ENCODE measurements at places on chromosomes 4 and X. TPM values are rescaled to one million over a fixed set of nuclear protein-coding genes. Genes with fewer than 3 reads are reported as not detected.

- peaks cover under 1% of the 10 kb centered on the region for H3K27me3 ChIP-seq
- H3K4me1 ChIP-seq = no peaks in the 10 kb centered on the region
- no peak for DNase-seq
- no peak overlapping the region for H3K27ac ChIP-seq
These were observed 120.4 kb upstream of the EOLA2 start for GRCh38 chrX:150058728-150059127.

GRCh38 chrX:24253469-24253868 is 60.4 kb downstream of the SUPT20HL2 start:
- H3K36me3 ChIP-seq = no peaks in the 10 kb centered on the region
- H3K4me1 ChIP-seq = no peaks in the 10 kb centered on the region
- DNase-seq = no peak
- H3K27ac ChIP-seq = no peak overlapping the region
- H3K4me3 ChIP-seq = no peak overlapping the region

DNA sequence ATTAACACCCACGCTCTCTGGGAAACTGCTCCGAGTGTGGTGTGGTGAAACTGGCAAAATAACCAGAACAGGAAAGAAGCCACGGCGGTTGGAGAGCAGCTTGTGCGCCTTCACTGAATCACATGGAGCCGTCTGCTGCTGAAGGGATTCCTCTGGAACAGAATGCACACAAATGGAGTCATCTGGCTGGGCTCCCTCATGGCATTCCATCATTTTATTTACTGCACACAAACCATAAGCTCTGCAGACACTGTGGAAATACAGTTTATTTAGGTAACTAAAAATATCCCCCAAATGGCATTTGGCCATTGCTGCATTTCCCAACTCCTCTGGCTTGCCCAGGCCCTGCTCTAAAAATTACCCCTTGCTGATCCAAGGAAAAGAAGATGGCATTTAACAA is 187.0 kb upstream of the S100G start:
- no peak for DNase-seq
- H3K36me3 ChIP-seq = peaks cover 3% of the 10 kb centered on the region
- no peak overlapping the region for H3K27ac ChIP-seq
- H3K27me3 ChIP-seq = no peaks in the 10 kb centered on the region
- no peak overlapping the region for H3K4me3 ChIP-seq

- no peak for DNase-seq
- H3K4me3 ChIP-seq = peak overlapping the region; percentile 44
- H3K4me1 ChIP-seq = peaks cover 47% of the 10 kb centered on the region
These were observed 2.4 kb downstream of the DNAJB14 start for GRCh38 chr4:99943904-99944437.

DNA sequence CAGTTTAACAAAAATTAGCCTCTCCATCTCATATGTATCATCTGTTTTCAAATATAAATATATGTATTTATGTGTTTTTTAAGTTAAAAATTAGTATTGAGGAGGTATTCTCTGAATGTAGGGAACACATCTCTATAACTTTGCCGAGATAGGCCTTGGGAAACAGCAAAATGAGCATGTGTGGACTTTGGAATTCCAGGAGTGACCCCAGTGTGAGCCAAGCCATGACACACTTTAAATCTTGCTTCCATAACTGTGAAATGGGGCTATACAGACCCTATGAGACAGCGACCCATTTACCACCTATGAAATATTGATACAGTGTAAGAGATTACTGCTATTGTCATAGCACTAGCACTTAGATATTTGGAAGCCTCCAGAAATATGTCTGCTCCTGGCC is 58.8 kb downstream of the FRMPD4 start:
- H3K27ac ChIP-seq = no peak overlapping the region
- H3K27me3 ChIP-seq = no peaks in the 10 kb centered on the region
- H3K4me1 ChIP-seq = no peaks in the 10 kb centered on the region
- H3K36me3 ChIP-seq = no peaks in the 10 kb centered on the region

FAM114A1 gene
- total RNA-seq = 11.3 TPM

MAGEA2B gene
- not detected for total RNA-seq

USP17L19 gene
- not detected for total RNA-seq

STS gene
- 6.9 TPM for total RNA-seq

DNA sequence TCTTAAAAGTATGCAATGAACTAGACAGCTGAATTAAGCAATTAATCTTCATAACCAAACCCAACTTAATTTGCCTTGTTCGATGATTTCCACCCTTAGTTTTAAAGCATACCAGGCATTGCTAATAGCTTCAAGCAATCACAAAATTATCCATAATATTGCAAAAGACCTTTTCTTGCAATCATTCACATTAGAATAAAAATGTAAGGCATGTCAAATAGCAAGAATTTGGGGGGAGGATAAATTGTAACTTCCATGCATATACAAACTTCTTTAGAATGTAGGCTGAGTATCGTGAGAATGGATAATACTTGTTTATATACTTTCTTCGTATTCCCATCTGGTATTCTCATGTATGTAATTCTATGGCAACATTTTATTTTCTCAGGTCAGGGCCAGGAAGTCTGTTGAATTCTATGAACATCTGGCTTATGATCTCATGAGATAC is 28.7 kb upstream of the BMP2K start:
- no peak overlapping the region for H3K4me3 ChIP-seq
- no peaks in the 10 kb centered on the region for H3K27me3 ChIP-seq
- H3K27ac ChIP-seq = no peak overlapping the region
- no peaks in the 10 kb centered on the region for H3K36me3 ChIP-seq
- no peak for DNase-seq
- H3K4me1 ChIP-seq = no peaks in the 10 kb centered on the region

NEUROG2 gene
- 4.2 TPM for total RNA-seq

WAS gene
- 0.64 TPM for total RNA-seq

- peak overlapping the region; percentile 88 for H3K27ac ChIP-seq
- peaks cover 52% of the 10 kb centered on the region for H3K4me1 ChIP-seq
- peaks cover 3% of the 10 kb centered on the region for H3K36me3 ChIP-seq
- peak; percentile 6 for DNase-seq
These were observed 47.6 kb downstream of the NHSL2 start for GRCh38 chrX:71958281-71958675.
